ENCODE measurements at places on chromosomes 1 and 21.

DNA sequence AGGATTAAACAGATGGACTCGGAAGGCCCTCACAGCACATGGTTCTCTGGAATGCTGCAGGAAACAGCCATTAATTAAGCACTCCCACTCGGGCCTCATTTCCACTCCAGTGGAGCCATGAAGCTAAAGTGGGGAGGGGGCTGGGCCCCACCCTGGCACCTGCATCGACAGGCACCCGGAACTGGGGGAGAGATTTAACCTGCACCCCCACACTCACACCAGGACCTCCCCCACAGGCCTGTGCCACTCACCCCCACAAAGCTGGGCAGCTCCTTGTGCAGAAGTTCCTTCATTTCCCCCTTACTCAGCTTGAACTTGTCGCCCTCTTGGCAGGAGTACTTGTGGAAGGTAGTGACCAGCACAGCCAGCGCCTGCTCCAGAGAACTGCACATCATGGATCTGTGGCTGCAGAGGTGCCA, 2.2 kb downstream of the S100A2 start:
- DNase-seq, result no peak
- H3K36me3 ChIP-seq, result no peaks in the 10 kb centered on the region
- peaks cover 35% of the 10 kb centered on the region for H3K4me1 ChIP-seq
- H3K27me3 ChIP-seq, result no peaks in the 10 kb centered on the region

GRCh38 chr1:23989263-23989662, 9.1 kb upstream of the SRSF10 start:
- H3K27me3 ChIP-seq, result no peaks in the 10 kb centered on the region
- no peaks in the 10 kb centered on the region for H3K36me3 ChIP-seq
- no peak overlapping the region for H3K4me3 ChIP-seq
- no peak overlapping the region for H3K27ac ChIP-seq

DNA sequence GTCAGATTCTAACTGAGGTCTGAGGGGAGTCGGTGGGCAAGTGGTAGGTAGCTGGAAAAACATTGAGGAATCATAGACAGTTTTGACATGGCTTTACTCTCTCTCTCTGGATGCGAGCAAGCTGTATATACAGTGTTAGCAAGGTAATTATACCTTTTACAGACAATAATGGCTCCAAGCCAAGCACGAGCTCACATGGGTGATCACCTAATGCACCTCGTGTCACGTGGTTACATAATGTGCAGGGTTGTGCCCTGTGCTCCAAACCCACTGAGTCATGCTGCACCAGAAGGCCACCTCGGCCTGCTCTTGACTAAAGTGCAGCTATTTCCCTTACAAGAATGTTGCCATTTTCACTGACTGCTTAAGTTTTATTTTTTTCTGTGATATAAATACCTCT, 7.6 kb upstream of the CLCA2 start:
- H3K4me1 ChIP-seq, result no peaks in the 10 kb centered on the region
- no peaks in the 10 kb centered on the region for H3K36me3 ChIP-seq
- H3K4me3 ChIP-seq, result no peak overlapping the region
- DNase-seq, result no peak
- H3K27ac ChIP-seq, result no peak overlapping the region

DNA sequence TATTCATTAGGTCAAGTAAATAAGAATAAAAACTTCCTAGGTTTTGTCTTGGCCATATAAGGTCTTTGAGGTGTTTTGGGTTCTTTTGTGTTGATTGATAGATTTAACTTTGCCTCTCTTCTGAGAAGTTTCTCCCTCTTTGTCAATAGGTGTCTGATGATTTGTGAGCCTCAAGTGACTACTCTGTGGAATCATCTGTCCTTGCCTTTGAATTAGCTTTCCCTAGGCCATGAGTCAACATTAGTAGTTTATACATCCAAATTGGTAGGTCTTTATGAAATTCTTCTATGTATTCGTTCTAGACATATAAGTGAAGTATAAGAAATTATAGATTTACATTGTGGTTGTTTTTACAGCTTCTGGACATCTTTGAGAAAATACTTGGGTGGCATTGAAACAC, 864.4 kb downstream of the USP25 start:
- no peak overlapping the region for H3K4me3 ChIP-seq
- H3K27ac ChIP-seq, result no peak overlapping the region
- H3K4me1 ChIP-seq, result no peaks in the 10 kb centered on the region
